ENCODE measurements at places on chromosomes 1 and 21. TPM values are rescaled to one million over a fixed set of nuclear protein-coding genes. Genes with fewer than 3 reads are reported as not detected.

GRCh38 chr1:246417152-246417812 is 89.8 kb downstream of the SMYD3 start:
- no peak overlapping the region for H3K27ac ChIP-seq
- DNase-seq = no peak
- no peak overlapping the region for H3K4me3 ChIP-seq
- no peaks in the 10 kb centered on the region for H3K4me1 ChIP-seq
- no peaks in the 10 kb centered on the region for H3K27me3 ChIP-seq

DNA sequence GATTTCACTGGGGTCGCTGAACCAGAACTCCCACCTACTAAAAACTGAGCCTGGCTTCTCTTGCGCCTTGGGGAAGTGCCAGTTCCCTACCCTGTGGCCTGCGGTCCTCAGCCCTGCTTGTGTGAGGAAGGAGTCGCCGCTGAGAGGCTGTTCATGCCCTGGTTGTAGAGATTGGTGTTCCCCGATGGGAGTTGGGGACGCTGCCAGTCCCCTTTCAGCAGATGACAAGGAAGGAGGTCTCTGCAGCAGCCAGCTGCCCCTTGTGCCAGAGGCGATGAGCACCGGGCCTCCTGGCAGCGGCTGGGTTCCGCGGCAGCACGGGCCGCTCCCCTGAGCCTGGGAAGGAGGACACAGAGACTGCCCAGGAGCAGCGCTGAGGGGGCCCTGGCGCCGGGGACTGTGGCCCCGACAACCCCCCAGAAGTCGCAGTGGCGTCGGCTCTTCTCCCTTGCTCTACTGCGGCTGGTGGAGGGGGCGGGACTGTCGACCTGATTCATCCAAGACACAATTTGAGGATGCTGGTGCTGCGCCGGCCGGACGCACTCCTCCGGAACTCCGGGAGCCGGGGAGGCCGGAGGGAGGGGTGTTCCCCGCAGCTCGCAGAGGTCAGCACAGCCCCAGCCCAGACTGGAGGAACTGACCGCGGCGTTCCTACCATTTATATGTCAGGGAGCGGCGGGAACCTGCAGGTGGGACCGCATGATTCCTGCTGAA is 12.0 kb upstream of the ADORA3 start:
- H3K36me3 ChIP-seq = no peaks in the 10 kb centered on the region
- H3K4me3 ChIP-seq = peak overlapping the region; percentile 57
- no peaks in the 10 kb centered on the region for H3K27me3 ChIP-seq
- no peak overlapping the region for H3K27ac ChIP-seq

DNA sequence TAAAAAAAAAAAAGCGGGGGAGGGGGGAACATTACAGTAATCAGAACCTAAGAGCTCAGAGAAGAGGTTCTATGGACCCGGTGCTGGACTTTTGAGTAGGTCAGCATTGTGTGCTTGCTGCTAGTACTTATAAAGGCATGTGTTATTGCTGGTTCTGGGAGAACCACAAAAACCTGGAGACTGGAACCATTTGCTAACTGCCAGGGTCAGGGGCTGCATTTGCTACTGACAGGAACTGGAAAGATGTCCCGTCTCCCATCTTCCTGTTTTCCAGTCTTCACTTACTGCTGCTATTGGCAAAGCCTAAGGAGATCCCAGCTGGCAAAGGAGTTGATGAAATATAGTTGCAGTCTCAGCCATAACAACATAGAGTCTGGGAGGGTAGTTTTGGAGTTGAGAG is 4.3 kb downstream of the RNF2 start:
- DNase-seq = no peak
- H3K4me1 ChIP-seq = peaks cover 21% of the 10 kb centered on the region
- no peak overlapping the region for H3K27ac ChIP-seq
- no peaks in the 10 kb centered on the region for H3K36me3 ChIP-seq
- H3K4me3 ChIP-seq = no peak overlapping the region

DNA sequence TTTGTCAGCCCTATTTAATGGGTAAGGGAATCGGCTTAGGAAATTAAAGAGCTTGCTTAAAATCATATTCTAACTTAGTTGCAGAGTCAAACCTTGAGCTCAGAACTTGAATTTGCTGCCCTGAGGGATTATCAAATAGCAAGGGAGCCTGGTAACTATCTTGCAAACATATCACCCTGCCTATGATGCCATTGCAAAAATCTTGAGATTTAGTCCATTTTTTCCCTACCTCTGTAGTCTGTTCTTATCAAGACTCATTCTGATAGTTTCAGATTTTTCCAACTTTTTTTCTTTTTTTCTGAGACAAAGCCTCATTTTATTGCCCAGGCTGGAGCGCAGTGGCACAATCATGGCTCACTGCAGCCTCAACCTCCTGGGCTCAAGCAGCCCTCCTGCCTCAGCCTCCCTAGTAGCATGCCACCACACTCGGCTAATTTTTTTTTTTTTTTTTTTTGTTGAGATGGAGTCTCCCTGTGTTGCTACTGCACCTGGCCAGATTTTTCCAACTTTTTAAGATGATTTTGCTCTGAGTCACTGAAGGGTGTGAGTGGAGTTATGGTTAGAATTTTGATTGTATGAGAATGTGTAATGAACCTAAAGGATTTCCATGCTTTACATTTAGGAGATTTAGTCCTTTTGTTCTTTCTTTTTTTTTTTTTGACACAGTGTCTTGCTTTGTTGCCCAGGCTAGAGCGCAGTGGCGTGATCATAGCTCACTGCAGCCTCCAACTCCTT is 12.2 kb downstream of the SARS1 start:
- no peak overlapping the region for H3K27ac ChIP-seq
- H3K4me1 ChIP-seq = no peaks in the 10 kb centered on the region
- peaks cover 19% of the 10 kb centered on the region for H3K36me3 ChIP-seq

DNA sequence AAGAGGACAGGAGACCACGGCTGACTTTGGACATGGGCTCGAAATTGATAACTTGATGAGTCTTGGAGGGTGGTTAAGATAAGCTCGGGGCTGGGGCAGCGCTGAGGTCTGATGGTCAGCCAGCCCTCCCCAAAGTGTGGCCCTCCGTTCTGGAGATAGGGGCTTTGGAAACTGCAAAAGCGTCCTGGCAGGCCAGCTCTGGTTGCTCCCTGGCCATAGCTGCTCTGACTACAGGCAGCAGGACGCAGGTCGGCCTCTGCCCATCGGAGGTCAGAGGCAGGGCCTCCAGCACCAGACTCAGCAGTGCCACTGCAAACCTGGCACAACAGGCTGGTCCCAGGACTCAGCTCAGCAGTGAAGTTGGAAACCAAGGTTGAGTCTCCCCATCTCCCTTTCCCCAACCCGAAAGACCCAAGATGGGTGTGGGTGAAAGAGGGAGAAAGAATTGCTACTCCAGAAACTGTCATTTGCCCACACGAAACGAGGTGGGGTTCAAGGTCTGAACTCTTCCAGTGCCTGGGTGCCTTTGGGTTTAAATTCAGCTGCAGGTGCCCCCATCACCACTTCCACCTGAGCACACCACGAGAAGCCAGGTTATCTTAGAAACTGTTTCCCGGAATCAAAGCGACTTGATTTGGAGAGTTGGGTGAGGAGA is 4.8 kb downstream of the SIM2 start:
- H3K27me3 ChIP-seq = no peaks in the 10 kb centered on the region
- H3K4me3 ChIP-seq = no peak overlapping the region
- no peak for DNase-seq
- H3K36me3 ChIP-seq = no peaks in the 10 kb centered on the region

DNA sequence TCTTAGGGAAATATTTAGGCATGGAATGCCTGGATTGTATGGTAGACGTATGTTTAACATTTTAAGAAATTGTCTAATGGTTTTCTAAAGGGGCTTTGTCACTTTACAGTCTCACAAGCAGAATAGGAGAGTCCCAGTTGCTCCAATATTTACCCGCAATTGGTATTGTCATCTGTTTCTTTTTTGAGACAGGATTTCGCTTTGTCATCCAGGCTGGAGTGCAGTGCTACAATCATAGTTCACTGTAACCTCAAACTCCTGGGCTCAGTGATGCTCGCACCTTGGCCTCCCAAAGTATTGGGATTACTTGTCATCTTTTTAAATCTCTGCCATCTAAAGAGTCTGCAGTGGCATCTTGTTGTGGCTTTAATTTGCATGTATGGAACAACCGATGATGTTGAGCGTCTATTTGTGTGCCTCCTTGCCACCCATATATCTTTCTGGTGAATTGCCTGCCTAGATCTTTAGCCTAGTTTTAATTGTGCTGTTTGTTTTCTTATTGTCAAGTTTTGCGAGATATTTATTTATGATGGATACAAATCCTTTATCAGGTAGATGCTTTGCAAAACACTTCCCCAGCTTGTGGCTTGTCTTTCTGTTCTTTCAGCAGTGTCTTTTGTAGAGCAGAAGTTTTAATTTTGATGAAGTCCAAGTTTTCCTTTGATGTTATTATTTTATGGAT is 32.0 kb upstream of the EDARADD start:
- no peaks in the 10 kb centered on the region for H3K36me3 ChIP-seq
- no peak overlapping the region for H3K4me3 ChIP-seq
- H3K27ac ChIP-seq = no peak overlapping the region
- DNase-seq = no peak
- H3K4me1 ChIP-seq = no peaks in the 10 kb centered on the region
- no peaks in the 10 kb centered on the region for H3K27me3 ChIP-seq

GRCh38 chr1:180945551-180945950 is 32.9 kb downstream of the KIAA1614 start:
- no peak for DNase-seq
- no peak overlapping the region for H3K27ac ChIP-seq
- H3K36me3 ChIP-seq = 0 out of 2 replicates have a peak, but pooled peaks cover 6% of the 10 kb centered on the region
- no peak overlapping the region for H3K4me3 ChIP-seq
- no peaks in the 10 kb centered on the region for H3K4me1 ChIP-seq
- H3K27me3 ChIP-seq = no peaks in the 10 kb centered on the region

DNA sequence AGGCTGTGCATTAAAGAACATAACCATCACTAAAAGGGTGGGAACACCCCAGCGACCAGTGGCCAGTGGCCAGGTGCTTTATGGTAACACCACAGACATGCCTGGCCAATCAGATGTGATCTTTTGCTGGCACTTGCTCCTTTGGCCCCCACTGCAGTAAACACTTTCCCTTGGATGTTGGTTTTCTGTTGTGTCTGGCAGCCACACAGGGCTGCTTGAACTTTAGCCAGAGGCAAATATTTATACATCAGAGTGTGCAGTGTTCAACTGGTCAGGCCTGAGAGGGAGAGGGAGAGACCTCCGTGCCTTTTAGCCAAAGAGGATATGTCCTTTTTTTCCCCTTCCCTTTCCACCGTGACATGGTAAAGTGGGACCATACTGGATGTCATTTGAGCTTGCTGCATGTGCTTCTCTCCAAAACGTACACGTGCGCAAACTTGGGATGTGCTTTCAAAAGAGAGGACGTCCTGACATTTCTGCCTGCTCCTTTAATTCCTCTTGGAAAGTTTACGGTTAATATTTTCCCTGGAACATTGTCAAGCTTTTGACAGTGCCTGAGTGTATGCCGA is 101.2 kb downstream of the NFIA start:
- H3K4me3 ChIP-seq = no peak overlapping the region
- H3K27ac ChIP-seq = no peak overlapping the region
- no peak for DNase-seq
- H3K27me3 ChIP-seq = no peaks in the 10 kb centered on the region
- H3K36me3 ChIP-seq = no peaks in the 10 kb centered on the region

- no peaks in the 10 kb centered on the region for H3K27me3 ChIP-seq
- no peaks in the 10 kb centered on the region for H3K36me3 ChIP-seq
- DNase-seq = no peak
- no peak overlapping the region for H3K27ac ChIP-seq
- no peak overlapping the region for H3K4me3 ChIP-seq
- H3K4me1 ChIP-seq = no peaks in the 10 kb centered on the region
Measured at GRCh38 chr1:84847253-84848250, 45.5 kb downstream of the LPAR3 start.

GRCh38 chr21:16196001-16196400 is 466.2 kb downstream of the USP25 start:
- no peaks in the 10 kb centered on the region for H3K36me3 ChIP-seq
- H3K4me3 ChIP-seq = no peak overlapping the region
- H3K27ac ChIP-seq = no peak overlapping the region
- H3K4me1 ChIP-seq = peaks cover 18% of the 10 kb centered on the region
- DNase-seq = no peak

DNA sequence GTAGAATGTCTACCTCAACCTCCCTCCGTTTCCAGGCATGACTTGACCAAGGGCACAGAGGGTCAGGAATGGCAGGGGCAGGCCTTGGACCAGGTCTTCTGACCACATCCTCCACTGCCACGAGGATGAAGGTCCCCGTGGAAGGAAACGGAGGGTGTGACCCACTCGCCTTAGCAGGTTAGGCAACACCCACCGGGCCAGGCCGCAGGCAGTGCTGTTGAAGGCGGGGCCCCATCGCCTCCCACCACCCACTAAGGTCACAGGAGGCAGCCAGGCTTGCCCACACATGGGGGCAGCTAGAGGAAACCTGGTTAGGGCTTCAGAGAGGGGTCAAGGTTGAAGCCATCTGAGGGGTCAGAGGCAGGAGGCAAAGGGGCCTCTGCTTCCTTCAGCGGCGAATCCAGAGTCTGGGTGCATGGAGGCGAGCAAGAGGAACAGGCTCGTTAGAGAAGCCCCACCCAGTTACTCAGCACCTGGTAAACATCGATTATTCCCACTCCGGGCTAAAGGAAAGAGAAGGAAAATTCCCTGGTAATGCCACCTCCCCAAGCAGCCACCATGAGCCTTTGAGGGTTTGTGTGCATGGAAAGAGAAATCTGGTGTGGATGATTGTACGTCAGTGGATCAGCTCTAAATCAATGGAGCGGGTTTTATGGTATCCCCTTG is 37.0 kb downstream of the RIPK4 start:
- H3K36me3 ChIP-seq = no peaks in the 10 kb centered on the region
- peaks cover 8% of the 10 kb centered on the region for H3K4me1 ChIP-seq
- DNase-seq = no peak
- no peaks in the 10 kb centered on the region for H3K27me3 ChIP-seq
- H3K4me3 ChIP-seq = no peak overlapping the region
- H3K27ac ChIP-seq = no peak overlapping the region

- no peak overlapping the region for H3K27ac ChIP-seq
- no peak for DNase-seq
- no peaks in the 10 kb centered on the region for H3K36me3 ChIP-seq
- no peak overlapping the region for H3K4me3 ChIP-seq
- no peaks in the 10 kb centered on the region for H3K4me1 ChIP-seq
Measured at GRCh38 chr1:76635784-76636183, 231.5 kb upstream of the ST6GALNAC5 start.

DNA sequence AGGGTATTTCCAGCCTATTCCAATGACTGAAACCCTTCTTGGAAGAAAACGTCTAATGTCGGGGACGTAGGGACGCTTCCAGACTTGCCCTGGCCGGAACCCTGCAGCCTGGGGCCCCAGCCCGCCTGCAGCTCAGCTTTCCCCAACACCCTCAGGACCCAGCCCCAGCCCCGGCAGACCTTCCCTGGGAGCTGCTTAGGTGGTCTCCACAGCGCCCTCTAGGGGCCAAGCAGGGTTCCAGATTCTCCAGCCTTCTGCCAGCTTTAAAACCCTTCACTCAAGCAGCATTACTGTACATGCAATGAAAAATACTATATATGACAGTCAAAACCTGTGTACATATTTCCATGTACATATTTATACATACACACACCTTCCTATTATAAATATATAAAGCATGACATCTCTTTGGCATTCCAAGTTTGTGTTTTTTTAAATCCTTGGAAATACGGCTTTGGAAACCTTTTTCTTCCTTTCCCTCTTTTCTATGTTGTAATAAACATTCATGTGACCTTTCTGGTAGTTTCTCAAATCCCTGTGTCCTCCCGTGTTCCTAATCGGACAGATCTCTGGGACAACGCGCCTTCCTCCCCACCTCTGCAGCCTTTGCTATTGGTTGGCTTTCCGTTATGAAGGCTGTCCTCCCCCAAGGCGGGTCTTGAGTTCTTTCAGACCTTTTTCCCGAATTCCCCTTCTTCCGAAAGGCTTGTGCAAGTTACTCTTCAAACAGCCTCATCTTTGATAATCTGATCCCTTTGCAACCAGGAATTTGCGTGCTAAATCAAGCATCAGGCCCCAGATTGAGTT is 60.3 kb downstream of the STUM start:
- no peak overlapping the region for H3K27ac ChIP-seq
- peak; percentile 91 for DNase-seq

Gene SPRR2B
- total RNA-seq = not detected

Gene RAB3B
- not detected for total RNA-seq

Gene NLRP3
- total RNA-seq = not detected

Gene NCMAP
- total RNA-seq = not detected

Gene SPOCD1
- not detected for total RNA-seq

Data from Karpas-422 (cell line).